ENCODE measurements at places on chromosomes 12 and 14.

DNA sequence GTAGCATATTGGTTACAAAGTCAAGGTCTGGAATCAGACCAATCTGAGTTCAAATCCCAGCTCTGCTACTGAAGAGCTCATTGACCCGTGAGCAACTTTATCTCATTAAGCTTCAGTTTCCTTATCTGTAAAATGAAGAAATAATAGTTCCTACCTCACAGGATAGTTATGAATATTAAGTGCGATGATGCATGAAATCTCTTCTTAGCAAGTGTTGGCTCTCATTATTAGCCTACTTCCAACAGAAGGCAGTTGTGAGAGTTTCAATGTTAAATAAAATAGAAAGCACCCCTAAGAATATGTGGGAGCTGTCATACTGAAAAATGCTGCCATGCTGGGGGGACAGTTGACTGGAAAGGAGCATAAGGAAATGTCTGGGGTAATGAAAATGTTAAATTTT lies 39.0 kb upstream of the ITPR2 start:
- DNase-seq: no peak

DNA sequence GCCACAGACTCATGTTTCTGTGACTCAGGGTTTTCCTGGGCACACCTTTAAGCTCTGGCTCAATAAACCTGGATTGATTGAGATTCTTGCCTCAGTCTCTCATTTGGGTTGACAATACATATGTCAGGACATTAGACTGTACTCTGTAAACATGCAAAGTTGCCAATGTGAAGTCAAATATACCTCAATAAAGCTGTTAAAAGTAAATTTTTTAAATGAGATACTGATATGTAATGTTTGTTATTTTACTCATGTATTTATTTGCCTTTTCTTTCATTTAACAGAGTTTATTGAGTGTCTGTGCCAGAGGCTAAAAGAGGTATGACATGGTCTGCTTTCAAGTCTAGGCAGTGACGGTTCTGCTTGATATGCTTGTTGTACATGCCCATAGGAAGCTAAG lies 3.7 kb upstream of the ETFBKMT start:
- no peak for DNase-seq

DNA sequence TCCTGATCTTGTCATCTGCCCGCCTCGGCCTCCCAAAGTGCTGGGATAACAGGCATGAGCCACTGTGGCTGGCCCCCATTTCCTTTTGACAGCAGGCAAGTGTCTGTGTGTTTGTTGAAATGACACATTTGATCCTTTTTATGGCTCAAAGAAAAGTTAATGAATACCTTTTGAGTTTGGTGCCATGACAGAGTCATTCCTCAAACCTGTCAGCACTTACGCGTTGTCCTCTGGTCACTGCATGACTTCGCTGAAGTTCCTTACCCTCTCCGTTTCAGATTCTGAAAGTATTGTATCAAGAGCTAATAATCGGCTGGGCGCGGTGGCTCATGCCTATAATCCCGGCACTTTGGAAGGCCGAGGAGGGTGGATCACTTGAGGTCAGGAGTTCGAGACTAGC lies 32.4 kb downstream of the NEMF start:
- DNase-seq: no peak

GRCh38 chr12:3016191-3016590 lies 57.0 kb downstream of the TEAD4 start:
- DNase-seq: no peak

DNA sequence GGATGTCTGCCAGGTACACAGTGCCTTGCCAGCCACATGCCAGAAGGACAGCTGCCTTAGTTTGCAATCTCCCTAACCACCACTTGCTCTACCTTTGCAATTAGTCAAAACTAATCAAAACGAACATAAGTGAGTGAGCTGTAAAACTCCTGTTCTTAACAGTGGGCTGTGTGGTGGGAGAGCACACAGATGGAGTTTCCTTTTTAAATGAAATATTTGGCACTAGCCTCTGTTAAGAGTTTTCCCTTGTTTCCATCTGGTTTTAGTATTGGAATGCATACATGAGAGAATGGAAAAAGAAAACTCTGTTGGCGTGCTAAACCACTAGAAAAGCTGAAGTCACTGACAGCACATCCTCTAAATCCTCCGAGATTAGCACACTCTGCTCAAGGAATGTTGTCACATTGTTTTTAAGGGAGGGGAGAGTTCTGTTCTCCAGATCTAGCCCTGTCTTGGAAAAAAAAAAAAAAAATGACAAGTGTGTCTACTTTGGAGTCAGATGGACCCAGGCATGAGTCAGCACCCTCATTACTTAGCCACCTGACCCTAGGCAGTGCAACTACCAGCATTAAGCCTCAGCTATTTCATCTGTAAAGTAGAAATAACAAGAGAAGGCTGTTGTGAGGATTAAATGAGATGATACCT lies 83.9 kb downstream of the STXBP6 start:
- no peak for DNase-seq

DNA sequence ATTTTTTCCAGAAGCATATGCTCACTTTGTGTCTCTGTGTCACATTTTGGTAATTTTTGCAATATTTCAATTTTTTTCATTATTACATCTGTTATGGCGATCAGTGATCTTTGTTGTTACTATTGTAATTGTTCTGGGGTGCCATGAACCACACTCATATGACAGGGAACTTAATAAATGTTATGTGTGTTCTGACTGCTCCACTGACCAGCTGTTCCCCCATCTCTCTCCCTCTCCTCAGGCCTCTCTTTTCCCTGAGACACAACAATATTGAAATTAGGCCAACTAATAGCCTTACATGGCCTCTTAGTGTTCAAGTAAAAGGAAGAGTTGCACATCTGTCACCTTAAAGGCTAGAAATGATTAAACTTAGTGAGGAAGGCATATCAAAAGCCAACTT lies 46.0 kb downstream of the SCN8A start:
- no peak for DNase-seq

DNA sequence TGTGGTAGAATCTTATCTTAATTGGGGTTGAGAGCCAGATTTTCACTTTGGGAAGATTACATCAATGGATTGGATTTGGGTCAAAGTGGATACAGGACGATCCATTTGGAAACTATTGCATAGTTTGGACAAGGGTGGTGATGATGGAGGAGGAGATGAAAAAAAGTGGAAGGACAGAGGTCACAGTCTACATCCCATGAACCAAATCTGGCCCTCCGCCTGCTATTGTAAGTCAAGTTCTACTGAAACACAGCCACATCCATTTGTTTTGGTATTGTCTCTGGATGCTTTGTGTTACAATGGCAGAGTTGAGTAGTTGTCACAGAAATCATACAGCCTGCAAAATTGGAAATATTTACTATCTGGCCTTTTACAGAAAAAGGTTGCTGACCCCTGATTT lies 296.8 kb upstream of the NOS1 start:
- DNase-seq: no peak

Measured in stimulated activated CD4-positive, alpha-beta T cell treated with anti-CD3 and anti-CD28 coated beads, Interleukin-1b, Interleukin-23, amount 100 ng/mL, for 1 hour (primary cell).